ENCODE measurements at places on chromosomes 1 and 21.

DNA sequence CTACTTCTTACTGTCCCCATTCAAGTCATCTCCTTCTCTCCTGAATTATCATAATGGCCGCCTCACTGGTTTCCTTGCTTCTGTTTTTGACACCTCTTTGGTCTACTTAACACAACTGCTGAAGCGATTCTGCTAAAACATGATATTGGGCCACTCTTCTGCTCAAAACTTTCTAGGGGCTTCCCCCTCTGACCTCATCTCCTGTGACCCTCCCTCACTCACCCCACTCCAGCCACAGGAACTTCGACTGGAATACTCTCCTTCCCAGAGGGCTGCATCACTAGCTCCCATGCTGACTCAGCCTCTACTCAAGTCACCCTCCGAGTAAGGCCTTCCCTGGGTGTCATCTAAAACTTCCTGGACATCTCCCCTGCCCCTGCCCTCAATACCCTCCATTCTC, 35.7 kb downstream of the NRIP1 start:
- no peak for DNase-seq

DNA sequence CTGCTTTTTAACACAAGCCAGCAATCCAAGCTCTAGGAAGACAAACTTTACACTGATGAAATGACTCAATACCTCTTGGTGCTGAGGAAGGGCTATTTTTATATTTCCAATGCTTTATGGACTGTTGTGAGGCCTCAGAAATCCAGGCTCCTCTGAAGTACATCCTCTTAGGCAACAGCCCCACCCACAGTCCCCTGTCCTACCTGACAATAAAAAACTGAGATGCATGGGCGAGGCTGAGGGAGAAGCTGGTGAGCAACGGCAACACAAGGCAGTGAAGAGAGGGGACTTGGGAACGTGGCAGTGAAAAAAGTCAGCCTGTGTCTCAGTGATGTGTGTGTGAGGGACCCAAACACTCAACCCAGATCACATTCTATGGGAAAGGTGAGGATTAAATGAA, 10.1 kb upstream of the CPT2 start:
- no peak for DNase-seq

- DNase-seq, result no peak
These were observed 238.4 kb downstream of the GPATCH2 start for GRCh38 chr1:217392441-217392840.

- DNase-seq, result no peak
These were observed 96.9 kb downstream of the ZNF644 start for GRCh38 chr1:90924982-90925381.

DNA sequence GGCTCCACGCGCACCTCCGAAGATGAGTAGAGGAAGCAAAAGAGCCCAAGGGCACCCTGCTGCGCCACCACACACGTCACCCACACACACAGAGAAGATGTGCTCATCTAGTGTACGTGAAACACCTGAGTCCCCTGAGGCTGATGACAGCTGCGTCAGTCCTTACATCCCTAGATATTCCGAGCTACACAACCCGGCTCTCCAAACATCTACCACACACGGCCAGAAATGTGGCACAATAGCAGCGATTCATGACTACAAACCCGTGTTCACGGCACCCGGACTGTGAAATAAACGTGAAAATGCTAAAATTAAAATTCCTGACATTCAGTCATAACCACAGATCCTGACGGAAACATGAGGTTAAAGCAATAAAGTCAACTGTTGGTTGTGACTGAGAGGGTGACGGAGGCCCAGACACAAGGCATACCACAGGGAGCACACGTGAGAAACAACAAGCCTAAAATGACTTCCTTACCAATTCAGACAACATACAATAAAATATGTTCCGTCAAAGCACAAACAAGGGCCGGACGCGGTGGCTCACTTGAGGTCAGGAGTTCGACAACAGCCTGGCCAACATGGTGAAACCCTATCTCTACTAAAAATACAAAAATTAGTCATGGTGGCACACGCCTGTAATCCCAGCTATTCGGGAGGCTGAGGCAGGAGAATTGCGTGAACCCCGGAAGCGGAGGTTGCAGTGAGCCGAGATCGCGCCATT, 7.3 kb downstream of the SSU72 start:
- no peak for DNase-seq

GRCh38 chr21:20882462-20883407, 115.5 kb upstream of the NCAM2 start:
- no peak for DNase-seq

GRCh38 chr1:178172939-178173338, 79.0 kb downstream of the RASAL2 start:
- DNase-seq, result no peak
